Thyroid gland (tissue), 4 donors: ENCODE measurements at places on chromosomes 2 and 18. TPM values are rescaled to one million over a fixed set of nuclear protein-coding genes. Genes with fewer than 3 reads are reported as not detected.

GRCh38 chr2:170086751-170087412 is 91.1 kb upstream of the MYO3B start:
- no peaks in the 10 kb centered on the region for H3K27me3 ChIP-seq
- no peaks in the 10 kb centered on the region for H3K36me3 ChIP-seq
- no peak for DNase-seq
- H3K27ac ChIP-seq, result no peak overlapping the region
- H3K4me3 ChIP-seq, result no peak overlapping the region
- peaks cover 6% of the 10 kb centered on the region for H3K4me1 ChIP-seq

The LYG2 gene
- not detected for total RNA-seq

GRCh38 chr2:85179541-85179940 is 46.3 kb downstream of the TCF7L1 start:
- no peaks in the 10 kb centered on the region for H3K27me3 ChIP-seq
- peaks cover 59% of the 10 kb centered on the region for H3K4me1 ChIP-seq
- DNase-seq, result peak; percentile 48
- no peak overlapping the region for H3K4me3 ChIP-seq
- H3K36me3 ChIP-seq, result no peaks in the 10 kb centered on the region

GRCh38 chr2:11550901-11551568 is 17.2 kb downstream of the GREB1 start:
- H3K27ac ChIP-seq, result no peak overlapping the region
- H3K4me1 ChIP-seq, result no peaks in the 10 kb centered on the region
- no peak for DNase-seq
- no peak overlapping the region for H3K4me3 ChIP-seq

The TMEM214 gene
- 43.3 TPM for total RNA-seq

DNA sequence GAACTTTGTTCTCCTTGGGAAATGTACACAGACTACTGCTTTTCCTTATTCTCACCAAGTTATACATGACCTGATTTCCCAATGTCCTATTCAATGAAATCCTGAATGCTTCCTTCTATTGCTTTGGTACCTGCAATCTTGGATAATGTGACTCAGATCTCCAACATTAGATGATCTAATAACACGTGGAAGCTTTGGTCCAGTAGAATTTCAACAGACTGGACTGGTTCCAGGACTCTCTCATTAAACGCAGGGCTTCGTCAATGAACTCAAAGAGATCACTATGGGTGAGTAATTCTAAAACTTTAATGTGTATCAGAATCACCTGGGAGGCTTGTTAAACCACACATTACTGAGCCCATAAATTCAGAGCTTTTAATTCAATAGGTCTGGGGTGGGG is 413.6 kb upstream of the KCNH7 start:
- H3K27ac ChIP-seq, result no peak overlapping the region
- DNase-seq, result no peak
- no peaks in the 10 kb centered on the region for H3K36me3 ChIP-seq
- H3K4me3 ChIP-seq, result no peak overlapping the region

The STEAP3 gene
- total RNA-seq, result 8.9 TPM

DNA sequence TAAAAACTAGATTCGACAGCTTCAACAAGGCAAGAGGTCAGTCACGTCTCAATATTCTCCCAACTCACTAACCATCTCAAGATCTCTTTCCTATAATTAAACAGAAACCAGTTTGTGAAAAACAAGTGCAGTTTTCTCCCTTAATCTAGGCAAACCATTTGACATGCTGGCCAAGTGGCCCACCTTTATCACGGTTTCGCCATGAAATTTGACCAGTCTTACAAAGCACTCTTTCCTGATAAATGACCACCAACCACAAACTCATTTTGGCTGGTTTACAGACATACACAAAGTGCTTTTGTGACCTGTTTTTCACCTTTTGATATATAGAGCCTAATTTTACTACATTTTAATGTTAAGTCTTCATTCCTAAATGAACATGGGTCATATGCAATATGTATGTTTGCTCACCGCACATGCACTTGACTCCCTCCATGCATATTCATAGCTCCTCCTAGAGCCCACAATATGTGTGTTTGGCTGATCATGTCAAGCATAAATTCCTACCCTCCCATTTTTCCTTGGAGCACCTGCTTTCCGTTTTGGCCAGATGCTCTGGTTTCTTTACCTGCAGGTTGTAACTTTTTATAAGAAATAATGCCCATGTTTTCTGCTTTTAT is 385.1 kb downstream of the RAD51AP2 start:
- no peaks in the 10 kb centered on the region for H3K27me3 ChIP-seq
- H3K27ac ChIP-seq, result no peak overlapping the region
- no peaks in the 10 kb centered on the region for H3K4me1 ChIP-seq
- no peak overlapping the region for H3K4me3 ChIP-seq

The DNAJC5G gene
- 0.33 TPM for total RNA-seq

The MAL gene
- 10.5 TPM for total RNA-seq

GRCh38 chr2:162381851-162382250 is 37.9 kb downstream of the GCA start:
- no peak for DNase-seq
- no peak overlapping the region for H3K4me3 ChIP-seq
- no peaks in the 10 kb centered on the region for H3K27me3 ChIP-seq
- H3K36me3 ChIP-seq, result no peaks in the 10 kb centered on the region

DNA sequence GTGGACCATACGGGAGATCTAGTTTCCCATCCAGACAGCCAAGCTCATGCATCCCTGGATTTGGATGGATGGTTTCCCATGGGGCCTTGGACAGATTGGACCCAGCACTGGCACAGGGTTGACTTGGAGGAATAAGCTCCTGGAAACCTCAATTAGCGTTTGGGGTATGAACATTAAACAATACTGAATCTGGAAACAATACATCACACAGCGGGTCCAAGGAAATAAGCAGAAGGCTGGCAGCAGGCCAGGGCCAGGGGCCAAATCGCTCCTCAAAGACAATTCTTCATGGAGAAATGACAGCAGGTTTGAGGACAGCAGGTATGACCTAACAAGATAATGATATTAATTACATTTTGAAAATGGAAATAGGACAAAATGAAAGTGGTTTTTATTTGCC is 540.6 kb downstream of the RIT2 start:
- DNase-seq, result no peak
- H3K36me3 ChIP-seq, result no peaks in the 10 kb centered on the region
- H3K4me3 ChIP-seq, result no peak overlapping the region
- H3K27me3 ChIP-seq, result no peaks in the 10 kb centered on the region

DNA sequence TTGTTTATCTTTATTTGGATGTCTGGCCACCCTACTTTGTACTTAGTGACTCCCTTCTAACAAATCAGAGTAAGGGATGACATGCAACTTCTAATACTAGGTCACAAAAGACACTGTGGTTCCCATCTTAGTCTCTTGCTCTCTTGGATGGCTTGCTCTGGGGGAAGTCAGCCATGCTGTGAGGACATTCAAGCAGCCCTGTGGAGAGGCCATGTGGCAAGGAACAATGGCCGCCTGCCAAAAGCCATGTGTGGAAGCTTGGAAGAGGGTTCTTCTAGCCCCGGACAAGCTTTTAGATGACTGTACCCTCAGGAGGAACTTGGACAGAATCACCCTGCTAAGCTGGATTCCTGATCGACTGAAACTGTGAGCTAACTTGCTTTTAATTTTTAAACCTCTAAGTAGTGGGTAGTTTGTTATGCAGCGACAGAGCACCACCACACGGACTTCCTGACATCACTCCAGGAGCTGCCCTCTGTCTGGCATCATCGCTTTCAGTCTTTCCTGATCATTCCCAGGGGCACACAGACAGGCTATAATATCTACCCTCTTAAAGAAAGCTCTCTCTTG is 116.8 kb upstream of the ODC1 start:
- no peaks in the 10 kb centered on the region for H3K36me3 ChIP-seq
- no peaks in the 10 kb centered on the region for H3K4me1 ChIP-seq
- H3K27ac ChIP-seq, result no peak overlapping the region
- H3K27me3 ChIP-seq, result no peaks in the 10 kb centered on the region

The APCDD1 gene
- total RNA-seq, result 7.8 TPM

- no peak overlapping the region for H3K4me3 ChIP-seq
- peaks cover 46% of the 10 kb centered on the region for H3K27me3 ChIP-seq
- peaks cover 60% of the 10 kb centered on the region for H3K4me1 ChIP-seq
- H3K27ac ChIP-seq, result no peak overlapping the region
- peak; percentile 67 for DNase-seq
These were observed 762 bp upstream of the GAD1 start for GRCh38 chr2:170815746-170816503.

DNA sequence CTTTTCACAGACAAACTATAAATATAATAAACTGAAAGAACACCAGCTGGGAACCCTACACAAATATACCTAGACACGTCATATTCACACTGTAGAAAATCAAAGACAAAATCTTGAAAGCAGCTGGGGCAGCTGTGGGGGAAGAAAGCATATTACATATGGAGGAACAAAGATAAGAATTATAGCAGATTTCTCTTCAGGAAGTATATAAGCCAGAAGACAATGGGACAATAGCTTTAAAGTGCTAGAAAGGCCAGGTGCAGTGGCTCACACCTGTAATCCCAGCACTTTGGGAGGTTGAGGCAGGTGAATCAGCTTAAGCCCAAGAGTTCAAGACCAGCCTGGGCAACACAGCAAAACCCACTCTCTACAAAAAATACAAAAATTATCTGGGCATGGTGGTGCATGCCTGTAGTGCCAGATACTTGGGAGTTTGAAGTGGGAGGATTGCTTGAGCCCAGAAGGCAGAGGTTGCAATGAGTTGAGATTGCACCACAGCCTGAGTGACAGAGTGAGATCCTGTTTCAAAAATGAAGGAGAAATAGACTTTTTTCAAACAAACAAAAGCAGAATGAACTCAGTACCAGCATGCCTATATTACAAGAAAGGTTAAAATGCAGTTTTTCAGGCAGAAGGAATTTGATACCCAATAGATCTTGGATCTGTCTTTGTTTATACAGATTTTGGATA is 26.8 kb upstream of the ERCC3 start:
- no peaks in the 10 kb centered on the region for H3K27me3 ChIP-seq
- H3K4me1 ChIP-seq, result no peaks in the 10 kb centered on the region
- H3K36me3 ChIP-seq, result peaks cover 45% of the 10 kb centered on the region
- DNase-seq, result no peak
- no peak overlapping the region for H3K27ac ChIP-seq

DNA sequence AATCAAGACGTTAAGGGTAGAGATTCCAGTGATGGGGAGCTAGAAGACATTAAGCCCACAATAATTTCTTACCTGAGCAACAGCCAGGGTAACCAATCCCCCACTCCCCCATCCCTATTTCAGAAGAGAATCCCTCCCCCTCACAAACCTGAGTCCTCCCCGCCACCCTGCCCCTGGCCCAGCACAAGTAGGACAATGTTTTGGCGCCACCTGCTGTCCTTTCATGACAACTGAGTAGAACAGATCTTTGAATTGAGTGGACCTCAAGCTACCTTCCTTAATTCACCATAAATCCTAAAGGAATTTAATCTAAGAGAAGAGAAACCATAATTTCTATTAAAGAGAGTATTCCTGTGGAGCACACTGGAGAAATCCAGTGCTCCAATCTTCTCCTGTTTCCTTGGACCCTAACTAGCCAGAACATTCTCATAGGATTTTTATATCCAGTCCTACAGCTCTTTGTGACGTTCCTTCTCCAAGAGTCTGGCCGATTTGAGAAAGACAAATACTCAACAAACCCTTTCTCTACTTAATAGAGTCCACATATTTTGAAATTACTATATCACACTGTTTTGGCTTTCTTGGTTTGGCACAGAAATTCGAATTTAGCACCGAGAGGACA is 41.1 kb downstream of the NHEJ1 start:
- H3K36me3 ChIP-seq, result no peaks in the 10 kb centered on the region
- H3K4me3 ChIP-seq, result no peak overlapping the region
- no peak overlapping the region for H3K27ac ChIP-seq
- no peaks in the 10 kb centered on the region for H3K27me3 ChIP-seq
- H3K4me1 ChIP-seq, result no peaks in the 10 kb centered on the region

DNA sequence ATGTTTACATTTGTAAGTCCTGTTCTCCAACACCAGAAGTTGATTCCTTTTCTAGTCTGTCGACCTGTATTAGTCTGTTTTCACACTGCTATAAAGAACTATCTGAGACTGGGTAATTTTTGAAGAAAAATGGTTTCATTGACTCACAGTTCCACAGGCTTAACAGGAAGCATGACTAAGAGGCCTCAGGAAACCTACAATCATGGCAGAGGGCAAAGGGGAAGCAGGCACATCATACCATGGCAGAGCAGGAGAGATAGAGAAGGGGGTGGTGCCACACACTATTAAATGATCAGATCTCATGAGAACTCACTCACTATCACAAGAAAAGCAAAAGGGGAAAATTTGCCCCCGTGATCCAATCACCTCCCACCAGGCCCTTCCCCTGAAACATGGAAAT is 112.8 kb upstream of the MAP3K20 start:
- no peak for DNase-seq
- no peaks in the 10 kb centered on the region for H3K27me3 ChIP-seq
- peaks cover 6% of the 10 kb centered on the region for H3K4me1 ChIP-seq
- H3K27ac ChIP-seq, result no peak overlapping the region

DNA sequence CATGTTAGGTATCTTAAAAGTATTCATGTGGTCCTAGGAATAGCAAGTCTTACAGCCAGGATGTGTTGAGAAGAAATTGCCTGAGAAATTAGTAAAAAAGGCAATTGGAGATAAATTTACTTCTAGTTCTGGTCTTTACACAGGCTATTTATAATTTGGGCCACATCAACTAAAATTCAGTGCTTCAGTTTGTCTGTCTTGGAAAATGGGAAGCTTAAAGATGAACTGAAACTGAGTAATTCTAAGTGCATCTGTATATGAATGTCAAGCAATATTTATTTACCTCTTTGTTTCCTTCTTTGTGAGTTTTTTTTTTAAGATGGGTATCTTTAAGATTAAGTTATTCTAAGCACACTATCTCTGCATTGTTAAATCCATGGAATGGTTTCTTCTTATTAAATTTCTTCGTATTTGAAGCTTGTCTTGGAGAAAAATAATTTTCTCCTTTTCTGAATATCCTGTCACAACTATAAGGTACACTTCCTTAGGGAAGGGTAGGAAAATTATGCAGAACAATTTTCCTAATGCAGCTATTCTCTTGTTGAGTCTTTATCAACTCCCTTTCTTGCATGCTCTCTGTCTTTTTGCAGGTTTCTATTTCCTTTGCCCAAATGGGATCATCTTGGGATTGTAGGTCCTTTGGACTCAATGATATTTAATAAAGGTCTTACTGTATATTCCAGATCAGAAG is 39.7 kb upstream of the MMADHC start:
- DNase-seq, result no peak
- no peaks in the 10 kb centered on the region for H3K27me3 ChIP-seq
- H3K36me3 ChIP-seq, result no peaks in the 10 kb centered on the region
- H3K27ac ChIP-seq, result no peak overlapping the region
- H3K4me1 ChIP-seq, result no peaks in the 10 kb centered on the region

DNA sequence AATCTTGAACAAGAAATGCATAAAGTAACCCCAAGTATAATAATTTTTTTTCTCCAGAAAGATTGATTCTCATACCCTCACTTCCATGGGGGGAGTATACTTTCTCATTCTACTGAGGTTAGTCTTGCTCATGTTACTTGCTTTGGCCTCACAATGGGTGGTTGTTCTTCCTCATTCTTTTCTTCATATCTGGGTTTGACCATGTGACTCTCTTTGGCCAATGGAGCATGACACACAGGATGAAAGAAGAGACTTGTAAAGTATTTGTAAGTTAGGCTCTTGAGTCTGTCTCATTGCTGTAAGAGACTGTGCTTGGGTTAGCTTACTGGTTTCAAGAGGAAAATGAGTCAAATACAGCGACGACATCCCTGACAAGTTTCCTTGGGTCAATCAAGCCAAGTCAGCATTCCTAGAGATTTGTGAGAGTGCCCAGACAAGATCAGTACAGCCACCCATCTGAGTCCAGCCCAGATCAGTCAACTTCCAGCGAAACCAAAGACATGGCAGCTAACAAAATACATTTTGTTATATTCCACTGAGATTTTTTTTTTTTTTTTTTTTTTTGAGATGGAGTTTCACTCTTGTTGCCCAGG is 970.2 kb downstream of the BCL11A start:
- no peaks in the 10 kb centered on the region for H3K4me1 ChIP-seq
- H3K27me3 ChIP-seq, result no peaks in the 10 kb centered on the region
- no peaks in the 10 kb centered on the region for H3K36me3 ChIP-seq
